ENCODE measurements at places on chromosomes 5 and 9.

DNA sequence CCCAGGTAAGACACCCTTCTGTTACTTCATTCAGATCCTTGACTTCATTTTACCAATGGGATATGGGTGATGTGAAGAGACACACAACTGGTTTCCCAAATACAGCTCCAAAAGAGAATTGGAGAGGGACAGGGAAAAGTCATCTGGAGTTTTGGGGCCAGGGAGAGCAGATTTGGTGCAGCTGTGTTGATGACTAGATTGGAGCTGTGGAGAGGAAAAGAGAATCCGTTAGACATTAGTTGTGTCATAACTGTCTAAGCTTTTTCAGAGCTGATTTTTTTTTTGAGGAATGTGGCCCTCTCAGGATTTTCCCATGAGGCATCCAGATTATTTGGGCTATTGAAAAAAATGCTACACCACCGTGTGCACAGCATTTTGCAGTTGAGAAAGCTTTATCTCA lies 423.4 kb downstream of the DMAC1 start:
- DNase-seq = no peak

DNA sequence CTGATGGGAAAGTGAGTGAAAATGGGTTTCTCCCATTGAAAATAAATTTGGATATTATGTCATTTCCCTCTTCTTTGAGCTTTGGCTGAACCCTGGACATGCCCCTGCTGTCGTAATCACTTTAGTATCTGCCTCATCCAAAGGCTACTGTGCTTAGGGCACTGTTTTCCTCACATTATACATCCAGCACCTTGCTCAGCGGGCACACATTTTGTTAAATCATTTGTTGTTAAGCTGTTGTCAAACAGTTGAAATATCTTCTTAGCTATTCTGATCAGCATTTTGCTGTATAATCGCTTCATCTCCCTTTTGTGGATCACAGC lies 352.7 kb upstream of the CD180 start:
- no peak for DNase-seq

GRCh38 chr9:84807870-84808390 lies 138.4 kb downstream of the NTRK2 start:
- DNase-seq = no peak

DNA sequence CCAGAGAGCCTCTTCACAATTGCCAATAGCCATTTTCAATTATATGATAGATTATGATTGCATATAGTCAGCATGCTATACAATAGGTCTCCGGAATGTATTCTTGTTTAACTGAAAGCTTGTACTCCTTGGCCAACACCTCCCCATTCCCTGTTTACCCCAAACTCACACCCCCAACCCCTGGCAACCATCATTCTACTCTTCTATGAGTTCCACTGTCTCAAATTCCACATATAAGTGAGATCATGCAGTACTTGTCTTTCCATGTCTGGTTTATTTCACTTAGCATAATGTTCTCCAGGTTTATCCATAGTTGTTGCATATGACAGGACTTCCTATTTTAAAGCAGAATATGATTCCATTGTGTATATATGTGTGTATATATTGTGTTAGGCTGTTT lies 110.7 kb upstream of the STC2 start:
- no peak for DNase-seq

GRCh38 chr5:2721385-2722138 lies 29.9 kb downstream of the IRX2 start:
- DNase-seq = no peak

DNA sequence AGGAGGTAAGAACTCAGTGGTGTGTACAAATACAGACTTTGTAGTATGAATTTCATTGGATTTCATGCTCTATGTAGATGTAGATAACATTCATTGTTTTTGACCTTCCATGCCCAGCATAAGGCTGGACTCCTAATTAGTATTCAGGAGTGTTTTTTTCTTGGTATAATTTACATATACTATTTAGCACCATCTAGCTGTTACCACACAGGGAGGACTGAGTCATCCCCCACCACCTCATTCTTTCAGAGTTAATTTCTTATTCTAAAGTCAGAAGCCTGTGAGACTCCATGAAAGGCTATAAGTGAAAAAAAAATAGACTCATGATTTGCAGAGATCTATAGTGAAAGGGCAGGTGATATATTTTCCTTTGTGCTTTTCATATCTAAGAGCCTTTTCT lies 555.0 kb downstream of the PRR16 start:
- no peak for DNase-seq

DNA sequence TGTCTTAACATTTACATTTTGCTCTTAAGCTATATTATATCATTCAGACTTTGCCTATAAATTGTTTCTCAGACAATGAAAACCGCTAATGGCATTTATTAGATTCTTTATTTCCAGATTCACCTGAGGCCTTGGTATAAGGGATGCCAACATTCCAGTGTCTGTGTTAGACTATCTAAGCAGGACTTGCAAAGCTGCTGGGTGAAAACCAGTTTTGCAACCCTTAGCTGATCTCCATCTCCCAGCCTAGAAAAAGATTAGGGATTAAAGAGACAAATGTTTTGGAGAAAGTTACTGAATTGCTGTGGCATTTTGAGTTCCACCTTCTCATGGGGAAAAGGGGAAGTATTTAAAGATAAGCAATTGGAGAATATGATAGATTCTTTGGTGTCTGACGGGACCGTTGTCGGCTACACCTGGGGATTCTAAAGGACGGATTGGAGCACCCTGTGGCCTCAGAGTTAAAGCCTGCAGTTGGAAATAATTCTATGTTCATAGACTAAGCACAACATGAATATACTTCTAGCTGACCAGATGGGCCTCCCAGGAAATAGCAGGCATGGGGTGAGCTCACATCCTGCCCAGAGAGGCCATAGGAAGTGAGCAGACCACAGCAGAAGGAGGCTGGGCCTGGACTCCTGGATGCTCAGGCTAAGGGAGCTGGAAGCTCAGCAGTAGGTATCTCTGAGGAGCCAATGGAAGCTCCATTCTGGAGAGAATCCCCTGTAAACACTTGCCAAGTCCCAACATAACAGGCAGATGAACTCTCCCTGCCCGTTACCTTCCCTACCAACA lies 21.8 kb downstream of the ENTREP1 start:
- no peak for DNase-seq

DNA sequence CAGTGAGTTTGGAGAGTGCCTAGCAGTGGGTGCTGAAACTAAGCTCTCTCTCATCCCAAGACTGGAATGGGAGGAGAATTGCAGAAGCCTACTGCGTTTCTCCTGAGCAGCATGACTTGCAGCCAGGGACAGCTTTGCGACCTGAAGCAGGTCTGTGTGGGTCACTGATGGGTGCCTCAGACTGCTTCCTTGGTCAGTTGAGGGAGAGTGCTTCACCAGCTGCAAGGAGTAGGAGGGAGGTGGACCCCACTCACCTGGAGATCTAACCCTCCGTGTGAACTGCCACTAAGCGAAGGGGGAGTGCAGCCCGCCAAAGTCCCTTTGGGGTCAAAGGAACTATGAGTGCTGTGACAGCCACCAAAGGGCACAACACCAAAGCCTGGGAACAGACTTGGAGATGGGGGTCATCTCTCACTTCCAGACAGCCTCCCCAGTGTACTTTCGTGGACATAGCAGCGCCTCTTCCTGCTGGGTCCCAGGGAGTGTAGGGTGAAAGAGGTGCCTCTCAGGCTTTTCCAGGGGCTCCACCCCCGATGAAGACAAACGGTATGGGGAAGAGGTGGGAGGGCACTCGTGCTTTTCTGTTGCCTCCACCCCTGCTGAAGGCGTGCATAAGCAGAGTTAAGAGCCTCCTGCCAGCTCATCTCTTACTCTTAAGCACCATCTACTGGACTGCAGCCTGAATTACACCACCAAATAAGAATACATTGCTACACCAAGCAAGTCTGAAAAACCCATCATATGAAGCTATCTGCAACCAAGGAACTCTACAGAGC lies 34.3 kb upstream of the MACIR start:
- no peak for DNase-seq

GRCh38 chr9:124947727-124948391 lies 7.0 kb upstream of the GOLGA1 start:
- no peak for DNase-seq

DNA sequence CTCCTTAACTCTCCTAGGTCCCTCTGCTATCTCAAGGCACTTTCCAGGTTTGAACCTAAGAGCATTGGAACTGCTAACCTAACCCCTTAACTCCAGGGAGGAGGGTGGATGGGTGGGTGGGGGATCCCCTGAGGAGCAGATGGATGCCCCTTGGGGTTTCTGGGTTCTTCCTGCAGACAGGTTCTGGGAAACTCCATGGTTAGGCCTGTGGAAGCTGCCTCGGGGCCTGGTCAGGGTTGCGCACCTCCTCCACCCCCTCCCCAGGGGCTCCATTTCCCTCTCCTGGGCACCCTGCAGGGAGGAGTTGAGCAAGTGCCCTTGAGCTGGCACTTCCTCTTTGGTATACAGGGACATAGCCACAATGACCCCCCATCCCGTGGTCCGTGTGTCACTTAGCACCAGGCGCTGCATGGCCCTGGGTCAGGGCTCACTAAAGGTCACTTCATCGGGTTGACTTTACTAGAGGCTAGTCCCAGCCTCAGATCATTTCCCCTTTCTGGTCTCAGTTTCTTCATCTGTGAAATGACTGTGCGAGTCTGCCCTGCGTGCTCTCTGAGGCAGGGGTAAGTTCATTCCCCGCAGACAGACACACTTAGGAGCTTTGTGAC lies 16.0 kb downstream of the CXXC5 start:
- DNase-seq = no peak

DNA sequence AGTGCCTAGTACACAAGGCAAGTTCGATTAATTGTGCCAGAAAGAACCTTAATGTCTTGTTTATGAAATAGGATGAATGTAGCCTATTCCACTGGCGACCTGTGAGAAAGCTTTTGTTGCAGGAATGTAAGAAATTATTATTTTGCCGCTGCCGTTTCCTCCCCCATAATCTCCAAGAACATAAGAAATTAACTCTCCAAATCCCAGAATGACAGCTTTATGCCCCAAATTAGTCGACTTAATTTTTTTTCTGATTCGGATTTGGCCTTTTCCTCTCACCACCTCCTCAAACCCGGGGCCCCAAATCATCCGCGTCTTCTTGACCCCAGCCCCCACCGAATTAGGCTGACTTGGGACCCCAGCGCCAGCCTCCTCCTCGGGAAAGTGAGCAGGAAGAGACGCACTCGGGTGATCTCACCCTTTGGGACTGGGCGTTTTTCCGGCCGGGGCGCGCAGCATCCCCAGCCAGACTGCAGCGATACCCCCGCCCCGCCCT lies 682 bp upstream of the SPTAN1 start:
- no peak for DNase-seq

DNA sequence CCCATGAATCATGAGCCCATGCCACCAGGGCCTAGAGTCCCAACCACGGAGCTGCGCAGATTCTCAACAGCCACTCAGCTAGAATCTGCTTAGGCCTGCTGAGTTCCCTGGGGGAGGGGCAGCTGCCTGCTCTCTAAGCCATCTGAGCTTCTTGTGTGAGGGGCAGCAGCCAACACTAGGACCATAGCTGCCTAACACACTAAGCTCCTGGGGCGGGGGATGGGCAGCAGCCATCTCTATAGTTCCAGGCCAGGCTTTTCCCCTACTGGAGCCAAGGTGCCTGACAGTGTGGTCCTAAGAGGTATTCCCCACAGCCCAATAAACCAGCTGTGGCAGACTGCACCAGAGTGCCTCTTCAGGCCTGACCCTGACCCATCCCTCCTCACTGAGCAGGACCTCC lies 255.9 kb upstream of the ACO1 start:
- no peak for DNase-seq

DNA sequence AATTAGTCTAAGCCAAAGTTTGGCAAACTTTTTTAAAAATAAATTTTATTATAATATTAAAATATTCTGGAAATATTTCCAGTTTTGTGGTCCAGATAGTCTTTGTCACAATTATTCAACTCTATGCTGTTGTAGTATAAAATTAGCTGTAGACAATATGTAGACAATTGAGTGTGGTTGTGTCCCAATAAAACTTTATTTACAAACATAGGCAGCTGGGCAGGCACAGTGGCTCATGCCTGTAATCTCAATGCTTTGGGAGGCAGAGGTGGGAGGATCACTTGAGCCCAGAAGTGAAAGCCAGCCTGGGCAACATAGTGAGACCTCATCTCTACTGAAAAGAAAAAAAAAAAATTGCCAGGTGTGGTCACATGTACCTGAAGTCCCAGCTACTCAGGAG lies 150.5 kb upstream of the EPB41L4A start:
- no peak for DNase-seq

DNA sequence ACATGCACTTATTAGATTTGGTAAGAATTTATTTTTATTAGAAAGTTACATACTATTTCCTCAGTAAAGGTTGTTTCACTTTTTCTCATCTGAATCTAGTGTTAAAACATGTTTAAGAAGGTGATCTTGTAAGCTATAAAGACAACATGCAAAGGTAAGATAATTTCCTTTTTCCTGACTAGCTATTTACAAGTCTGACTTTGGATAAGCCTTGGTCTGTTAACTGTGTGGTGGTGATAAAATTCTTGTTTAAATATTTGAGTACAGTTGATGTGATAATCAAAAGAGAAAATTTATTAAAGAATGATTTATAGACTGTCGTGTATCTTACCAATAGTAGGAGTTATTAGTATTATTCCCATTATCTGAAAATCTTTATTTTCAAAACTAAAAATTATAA lies 36.9 kb upstream of the GPR21 start:
- DNase-seq = no peak

GRCh38 chr5:111345731-111346130 lies 121.5 kb downstream of the CAMK4 start:
- DNase-seq = no peak

DNA sequence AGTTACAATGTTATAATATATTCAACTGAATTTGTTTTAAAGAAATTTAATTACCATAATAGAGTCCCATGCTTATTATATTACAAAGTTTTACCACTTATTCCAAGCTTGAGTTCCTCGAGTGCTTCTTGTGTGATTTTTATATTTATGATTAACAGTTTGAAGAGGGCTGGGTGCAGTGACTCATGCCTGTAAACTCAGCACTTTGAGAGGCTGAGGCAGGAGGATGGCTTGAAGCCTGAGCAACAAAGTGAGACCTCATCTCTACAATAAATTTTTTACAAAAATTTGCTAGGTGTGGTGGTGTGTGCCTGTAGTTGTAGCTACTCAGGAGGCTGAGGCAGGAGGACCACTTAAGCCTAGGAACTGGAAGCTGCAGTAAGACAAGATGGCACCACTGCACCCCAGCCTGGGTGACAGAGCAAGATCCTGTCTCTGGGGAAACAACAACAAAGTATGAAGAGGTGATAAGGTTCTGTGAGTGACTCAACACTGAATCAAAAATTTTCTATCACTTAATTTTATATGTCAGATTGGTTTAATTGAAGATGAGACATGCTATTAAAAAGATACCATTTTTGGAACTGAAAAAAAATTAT lies 9.2 kb downstream of the POC5 start:
- no peak for DNase-seq

GRCh38 chr5:56129288-56129687 lies 103.8 kb downstream of the ANKRD55 start:
- DNase-seq = no peak

DNA sequence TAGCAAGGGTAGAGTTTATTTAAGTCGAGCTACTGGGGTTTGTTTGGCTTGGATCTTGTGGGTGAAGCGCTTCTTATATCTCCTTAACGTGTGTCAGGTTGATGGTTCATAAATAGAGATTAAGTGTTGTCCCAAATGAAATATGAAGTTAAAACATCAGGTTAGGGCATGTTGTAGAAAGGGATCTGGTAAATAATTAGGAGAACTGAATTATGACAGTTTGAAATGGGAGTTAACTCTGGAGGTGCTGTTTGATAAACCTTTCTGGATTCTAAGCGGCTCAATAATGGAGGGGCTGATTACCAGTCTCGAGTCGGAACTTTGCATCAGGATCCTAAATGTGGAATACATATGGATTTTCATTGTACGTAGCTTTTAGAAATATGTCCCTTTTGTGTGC lies 717.0 kb upstream of the WWC1 start:
- no peak for DNase-seq
